ENCODE measurements at places on chromosomes 5 and 9.

GRCh38 chr5:62197697-62198096 is 108.3 kb upstream of the KIF2A start:
- no peaks in the 10 kb centered on the region for H3K27me3 ChIP-seq
- DNase-seq: no peak
- H3K4me3 ChIP-seq: no peak overlapping the region
- no peak overlapping the region for H3K27ac ChIP-seq
- H3K4me1 ChIP-seq: no peaks in the 10 kb centered on the region
- H3K36me3 ChIP-seq: no peaks in the 10 kb centered on the region

GRCh38 chr5:124648902-124649467 is 97.5 kb downstream of the ZNF608 start:
- no peak overlapping the region for H3K27ac ChIP-seq
- DNase-seq: no peak
- peaks cover 58% of the 10 kb centered on the region for H3K27me3 ChIP-seq
- H3K4me1 ChIP-seq: peaks cover 37% of the 10 kb centered on the region

- no peak overlapping the region for H3K4me3 ChIP-seq
- no peak overlapping the region for H3K27ac ChIP-seq
- peaks cover 17% of the 10 kb centered on the region for H3K4me1 ChIP-seq
- H3K36me3 ChIP-seq: no peaks in the 10 kb centered on the region
These were observed 1.3 kb upstream of the LRRC14B start for GRCh38 chr5:189976-190365.

- no peak overlapping the region for H3K4me3 ChIP-seq
- no peak for DNase-seq
- no peaks in the 10 kb centered on the region for H3K36me3 ChIP-seq
These were observed 838.0 kb upstream of the DMAC1 start for GRCh38 chr9:8637626-8638025.

GRCh38 chr5:66867618-66868322 is 271.6 kb downstream of the MAST4 start:
- no peak overlapping the region for H3K27ac ChIP-seq
- DNase-seq: no peak
- no peaks in the 10 kb centered on the region for H3K4me1 ChIP-seq

- no peaks in the 10 kb centered on the region for H3K36me3 ChIP-seq
- H3K4me3 ChIP-seq: no peak overlapping the region
- H3K27ac ChIP-seq: no peak overlapping the region
- peaks cover 11% of the 10 kb centered on the region for H3K4me1 ChIP-seq
- H3K27me3 ChIP-seq: no peaks in the 10 kb centered on the region
These were observed 11.0 kb downstream of the ZBTB5 start for GRCh38 chr9:37454238-37454637.

- DNase-seq: no peak
- H3K36me3 ChIP-seq: no peaks in the 10 kb centered on the region
- no peak overlapping the region for H3K27ac ChIP-seq
- H3K4me1 ChIP-seq: no peaks in the 10 kb centered on the region
- peaks cover 5% of the 10 kb centered on the region for H3K27me3 ChIP-seq
- H3K4me3 ChIP-seq: no peak overlapping the region
These were observed 227.6 kb downstream of the SEC61B start for GRCh38 chr9:99449726-99450125.

DNA sequence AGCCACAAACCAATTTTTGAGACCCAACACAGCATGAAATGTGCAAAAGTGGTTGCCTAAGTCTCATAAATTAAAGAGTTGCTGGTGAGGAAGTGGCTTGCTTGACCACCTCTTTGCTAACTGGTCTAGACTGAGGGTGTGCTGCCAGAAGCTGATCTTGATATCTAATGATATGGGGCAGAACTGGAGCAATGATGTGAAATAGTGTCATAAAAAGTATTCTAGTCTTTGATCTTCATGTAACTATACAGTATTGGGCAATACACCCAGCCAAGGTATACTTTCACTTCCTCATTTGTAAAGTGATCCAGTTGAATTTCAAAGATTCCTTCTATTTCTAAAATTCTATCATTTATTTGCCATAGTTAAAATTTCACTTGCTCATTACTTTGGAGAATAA is 5.9 kb upstream of the YTHDC2 start:
- H3K36me3 ChIP-seq: no peaks in the 10 kb centered on the region
- H3K27me3 ChIP-seq: peaks cover 18% of the 10 kb centered on the region
- DNase-seq: no peak
- no peaks in the 10 kb centered on the region for H3K4me1 ChIP-seq
- no peak overlapping the region for H3K27ac ChIP-seq

DNA sequence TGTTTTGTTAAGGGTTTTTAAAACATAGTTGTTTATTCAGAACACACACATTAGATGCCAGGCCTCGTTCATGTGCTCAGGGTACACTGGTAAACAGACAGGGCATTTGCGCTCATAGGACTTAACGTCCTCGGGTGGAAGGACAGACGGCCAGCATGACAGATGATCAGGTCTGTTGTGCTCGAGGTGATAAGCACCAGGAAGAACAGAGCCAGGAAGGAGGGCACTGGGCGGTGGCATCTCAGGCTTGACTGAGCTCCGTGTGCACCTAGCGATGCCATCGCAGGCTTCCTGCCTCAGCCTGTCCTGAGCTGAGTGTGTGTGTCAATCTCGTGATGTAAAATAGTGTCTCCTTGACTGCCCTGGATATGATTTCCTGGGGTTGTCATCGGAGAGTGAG is 96.5 kb downstream of the EHMT1 start:
- H3K27ac ChIP-seq: no peak overlapping the region
- H3K4me1 ChIP-seq: peaks cover 20% of the 10 kb centered on the region
- H3K4me3 ChIP-seq: no peak overlapping the region

DNA sequence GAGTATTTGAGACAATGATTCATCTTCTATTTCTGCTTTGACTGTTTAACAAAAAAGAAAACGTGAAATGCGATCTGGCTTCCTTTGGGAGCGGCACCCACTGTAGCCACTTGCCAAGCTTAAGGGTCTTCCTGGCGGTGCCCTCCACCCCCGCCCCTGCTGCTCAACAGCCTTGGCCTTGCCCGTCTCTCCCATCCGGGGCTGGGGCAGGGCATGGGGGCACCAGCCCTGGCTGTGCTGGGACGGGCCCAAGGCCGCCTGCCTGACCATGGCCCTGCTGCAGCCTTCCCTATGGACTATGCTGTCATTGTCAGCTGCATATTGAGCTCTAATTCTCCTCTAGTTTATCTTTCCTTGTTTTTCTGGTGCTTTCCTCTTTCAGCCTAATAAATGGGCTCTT is 115.8 kb upstream of the CACNA1B start:
- DNase-seq: no peak
- peaks cover 68% of the 10 kb centered on the region for H3K36me3 ChIP-seq
- H3K27me3 ChIP-seq: no peaks in the 10 kb centered on the region
- H3K4me1 ChIP-seq: peaks cover 35% of the 10 kb centered on the region
- no peak overlapping the region for H3K27ac ChIP-seq

- H3K27ac ChIP-seq: no peak overlapping the region
- H3K27me3 ChIP-seq: no peaks in the 10 kb centered on the region
- H3K4me1 ChIP-seq: no peaks in the 10 kb centered on the region
- peaks cover 74% of the 10 kb centered on the region for H3K36me3 ChIP-seq
These were observed 29.5 kb downstream of the MTAP start for GRCh38 chr9:21831841-21832509.

GRCh38 chr5:10671041-10672008 is 89.7 kb downstream of the DAP start:
- no peaks in the 10 kb centered on the region for H3K36me3 ChIP-seq
- no peak overlapping the region for H3K4me3 ChIP-seq
- no peak for DNase-seq
- no peak overlapping the region for H3K27ac ChIP-seq
- H3K4me1 ChIP-seq: no peaks in the 10 kb centered on the region

GRCh38 chr9:84394036-84394435 is 53.5 kb upstream of the SLC28A3 start:
- H3K27me3 ChIP-seq: no peaks in the 10 kb centered on the region
- H3K36me3 ChIP-seq: no peaks in the 10 kb centered on the region
- peaks cover 4% of the 10 kb centered on the region for H3K4me1 ChIP-seq

- peaks cover 72% of the 10 kb centered on the region for H3K36me3 ChIP-seq
- no peak overlapping the region for H3K4me3 ChIP-seq
- H3K27ac ChIP-seq: no peak overlapping the region
- no peaks in the 10 kb centered on the region for H3K27me3 ChIP-seq
- no peak for DNase-seq
These were observed 56.0 kb downstream of the NIPAL4 start for GRCh38 chr5:157516006-157516405.

DNA sequence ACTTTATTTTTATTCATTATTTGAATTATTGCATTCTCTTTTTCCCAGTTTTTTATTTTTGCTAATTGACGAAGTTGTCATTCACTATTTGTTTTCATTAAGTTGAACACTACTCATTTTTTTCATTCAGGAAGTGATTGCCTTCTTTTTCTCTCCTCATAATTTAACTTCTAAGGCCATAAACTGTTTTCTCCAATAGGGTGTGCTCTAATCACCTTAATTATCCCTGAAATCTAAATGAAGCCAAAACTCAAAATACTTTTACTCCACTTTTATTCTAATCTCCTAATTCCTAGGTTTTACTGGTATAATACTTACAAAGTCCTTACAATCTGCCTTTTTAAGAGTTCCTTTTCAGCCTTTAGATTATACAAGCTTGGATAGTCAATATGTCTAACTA is 2.9 kb upstream of the OR13C2 start:
- no peak overlapping the region for H3K27ac ChIP-seq
- H3K4me1 ChIP-seq: no peaks in the 10 kb centered on the region
- no peak overlapping the region for H3K4me3 ChIP-seq
- H3K36me3 ChIP-seq: no peaks in the 10 kb centered on the region
- no peaks in the 10 kb centered on the region for H3K27me3 ChIP-seq

DNA sequence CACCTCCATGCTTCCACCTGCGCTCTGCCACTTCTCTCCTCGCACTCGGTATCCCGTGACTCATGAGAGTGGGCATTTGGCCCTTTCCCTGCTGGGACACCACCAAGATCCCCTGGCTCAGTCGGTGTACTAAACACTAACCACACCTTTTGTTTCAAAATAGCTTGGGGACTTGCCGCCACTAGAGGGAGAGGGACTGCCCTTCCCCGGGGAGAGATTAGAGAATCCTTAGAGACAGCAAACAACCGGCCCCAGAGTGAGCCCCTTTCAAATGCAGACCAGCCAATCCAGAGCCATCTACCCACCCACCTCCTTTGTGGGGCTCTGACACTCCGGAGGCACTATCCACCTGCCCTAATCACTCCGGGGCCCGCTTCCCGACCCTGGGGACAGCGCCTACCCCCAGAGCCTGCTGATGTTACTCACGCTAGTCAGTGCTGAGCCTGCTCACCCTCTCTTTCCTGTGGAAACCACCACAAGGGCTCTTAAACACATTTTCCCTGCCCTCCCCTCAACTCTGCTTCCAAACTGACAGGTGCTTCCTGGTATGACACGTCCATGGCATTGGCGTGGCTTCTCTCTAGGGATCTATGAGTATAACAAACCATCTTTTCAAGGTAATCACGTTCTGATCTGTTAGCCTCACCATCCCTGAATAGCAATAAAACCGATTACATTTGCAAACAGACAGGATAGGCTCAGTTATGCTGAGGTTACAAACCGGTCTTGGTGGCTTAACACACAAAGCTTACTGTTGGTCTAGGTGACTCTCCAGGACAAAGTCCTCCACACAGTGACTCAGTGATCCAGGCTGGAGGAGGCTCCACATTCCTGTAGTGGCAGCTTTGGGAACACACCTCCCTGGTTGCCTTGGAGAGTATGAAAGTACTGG is 180.1 kb upstream of the MVB12B start:
- H3K4me3 ChIP-seq: no peak overlapping the region
- H3K27ac ChIP-seq: no peak overlapping the region
- H3K4me1 ChIP-seq: peaks cover 6% of the 10 kb centered on the region
- H3K27me3 ChIP-seq: peaks cover 15% of the 10 kb centered on the region
- no peaks in the 10 kb centered on the region for H3K36me3 ChIP-seq

DNA sequence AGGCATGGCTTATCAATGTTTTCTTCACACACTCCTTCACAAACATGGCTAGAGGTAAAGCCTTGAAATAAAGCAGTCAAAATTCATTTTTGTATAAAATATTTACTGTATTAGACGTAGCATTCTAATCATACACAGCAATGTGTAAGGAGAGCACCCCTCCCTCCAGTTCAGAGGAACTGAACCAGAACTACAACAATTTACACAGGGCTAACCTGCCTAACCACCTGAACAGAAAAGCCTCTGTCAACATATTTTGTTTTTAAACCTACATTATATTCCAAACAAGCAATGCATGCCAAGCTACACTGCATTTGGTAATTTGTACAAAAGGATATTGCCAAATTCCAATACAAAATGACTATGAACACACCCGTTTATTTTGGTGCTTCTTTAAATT is 41.6 kb downstream of the MLLT3 start:
- H3K27ac ChIP-seq: no peak overlapping the region
- DNase-seq: no peak
- H3K36me3 ChIP-seq: peaks cover 5% of the 10 kb centered on the region
- peaks cover 12% of the 10 kb centered on the region for H3K4me1 ChIP-seq
- H3K4me3 ChIP-seq: no peak overlapping the region

DNA sequence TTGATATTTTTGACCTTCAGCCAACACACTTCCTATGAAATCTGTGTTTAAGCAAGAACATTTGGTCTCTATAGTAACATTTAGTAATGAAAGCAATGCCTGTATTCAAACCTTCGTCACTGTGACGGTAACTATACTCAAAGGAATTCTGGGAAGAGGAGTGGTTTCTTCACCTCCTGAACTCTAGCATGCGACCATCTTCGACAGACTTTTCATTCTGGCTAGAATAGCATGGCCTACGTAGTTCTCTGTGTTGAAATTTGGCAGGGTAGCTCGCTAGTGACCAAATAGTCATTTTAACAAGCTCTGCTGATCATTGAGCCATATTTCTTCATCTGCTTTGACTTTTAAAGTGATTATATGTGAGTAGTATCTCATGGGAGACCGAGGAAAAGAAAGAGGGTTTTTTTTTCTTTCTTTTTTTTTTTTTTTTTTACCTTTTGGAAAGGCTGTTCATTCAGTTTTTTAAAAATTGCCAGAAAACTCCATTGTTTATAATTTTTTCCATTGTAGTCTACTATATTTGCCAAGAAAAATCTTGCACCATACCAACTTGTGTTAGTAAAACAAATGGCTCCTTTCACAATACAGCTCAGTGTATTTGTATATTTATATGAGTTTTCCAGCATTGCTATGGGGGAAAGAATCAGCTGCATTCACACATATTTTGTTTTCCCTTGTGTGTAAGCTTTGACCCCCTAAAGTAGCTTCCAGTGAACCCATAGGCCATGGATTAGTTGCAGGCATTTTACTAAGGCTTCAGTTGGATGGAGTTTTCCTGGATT is 166.8 kb downstream of the NNT start:
- H3K4me3 ChIP-seq: no peak overlapping the region
- no peaks in the 10 kb centered on the region for H3K27me3 ChIP-seq

DNA sequence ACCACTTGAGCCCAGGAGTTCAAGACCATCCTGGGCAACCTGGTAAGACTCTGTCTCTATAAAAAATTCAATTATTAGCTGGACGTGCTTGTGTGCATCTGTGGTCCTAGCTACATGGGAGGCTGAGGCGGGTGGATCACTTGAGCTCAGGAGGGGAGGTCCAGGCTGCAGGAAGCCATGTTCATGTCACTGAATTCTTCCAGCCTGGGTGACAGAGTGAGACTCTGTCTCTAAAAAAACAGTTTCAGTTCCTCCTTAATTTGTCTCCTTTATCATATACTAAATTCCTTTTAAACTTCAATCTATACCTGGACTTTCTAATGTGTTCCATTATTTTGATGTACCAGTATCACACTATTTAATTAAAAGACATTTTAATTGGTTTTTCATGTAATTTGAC is 422.2 kb upstream of the TLE4 start:
- no peak overlapping the region for H3K4me3 ChIP-seq
- no peak for DNase-seq
- no peaks in the 10 kb centered on the region for H3K4me1 ChIP-seq
- H3K27me3 ChIP-seq: no peaks in the 10 kb centered on the region
- no peak overlapping the region for H3K27ac ChIP-seq
